ENCODE measurements at places on chromosomes 7 and 10.

DNA sequence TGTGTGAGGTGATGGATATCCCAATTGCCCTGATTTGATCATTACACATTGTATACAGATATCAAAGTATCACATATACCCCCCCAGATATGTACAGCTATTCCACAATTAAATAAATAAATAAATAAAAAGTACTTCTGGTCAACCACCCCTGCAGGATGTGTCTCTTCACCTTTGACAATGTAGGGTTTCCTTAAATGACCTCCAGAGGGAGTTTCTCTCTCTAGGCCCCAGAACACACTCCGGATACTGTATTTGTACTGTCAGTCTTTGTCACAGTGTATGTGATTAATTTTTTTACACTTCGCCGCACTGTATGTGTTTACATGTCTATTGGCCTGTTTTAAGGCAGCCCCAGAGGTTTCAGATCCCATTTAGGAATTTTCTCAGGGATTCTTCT lies 123.6 kb downstream of the ADCYAP1R1 start:
- no peak for DNase-seq

- no peak for DNase-seq
Observed at GRCh38 chr10:22086730-22087401, 83.3 kb upstream of the DNAJC1 start.

DNA sequence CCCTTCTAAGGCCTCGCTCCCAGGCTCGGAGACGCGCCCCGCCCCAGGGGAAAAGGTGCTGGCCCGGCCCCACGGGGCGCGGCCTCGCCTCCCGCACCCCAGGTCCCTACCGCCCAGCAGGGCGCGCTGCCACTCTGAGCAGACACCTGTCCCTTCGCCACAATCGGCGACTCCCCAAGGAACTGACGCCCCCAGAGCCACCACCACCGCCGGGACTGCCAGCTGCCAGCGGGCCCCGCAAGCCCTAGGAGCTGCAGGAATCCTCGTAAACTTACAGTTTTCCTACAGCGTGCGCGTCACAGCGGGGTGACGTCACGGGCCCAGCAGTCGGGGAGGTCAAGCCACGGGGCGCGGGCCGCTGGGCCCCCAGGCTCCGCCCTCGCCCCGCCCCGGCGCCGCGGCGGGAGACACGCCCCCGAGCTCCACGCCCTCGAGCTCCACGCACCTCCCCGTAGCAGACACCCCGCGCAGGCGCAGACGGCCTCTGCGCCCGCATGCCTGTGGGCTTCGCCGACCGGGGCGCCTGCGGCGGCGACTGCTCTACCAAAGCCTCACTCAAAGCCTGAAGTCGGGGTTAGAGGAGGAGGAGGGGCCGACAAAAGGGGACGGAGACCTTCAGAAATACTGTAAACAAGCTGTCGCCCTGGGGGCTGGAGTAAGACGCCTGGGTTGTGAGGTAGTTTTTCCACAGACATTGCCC lies at the start of gene ZNF438:
Gene ZNF438, minus strand, starts transcription at position 308 of the 700 bp plus-strand sequence. CDS start 154,831 bp downstream, outside the sequence.
- peak; percentile 92 for DNase-seq

- no peak for DNase-seq
Observed at GRCh38 chr10:112022196-112022595, 161.4 kb downstream of the GPAM start.

GRCh38 chr10:23358357-23358756 lies 13.8 kb upstream of the C10orf67 start:
- no peak for DNase-seq

GRCh38 chr7:155987681-155988235 lies 175.5 kb upstream of the SHH start:
- no peak for DNase-seq

DNA sequence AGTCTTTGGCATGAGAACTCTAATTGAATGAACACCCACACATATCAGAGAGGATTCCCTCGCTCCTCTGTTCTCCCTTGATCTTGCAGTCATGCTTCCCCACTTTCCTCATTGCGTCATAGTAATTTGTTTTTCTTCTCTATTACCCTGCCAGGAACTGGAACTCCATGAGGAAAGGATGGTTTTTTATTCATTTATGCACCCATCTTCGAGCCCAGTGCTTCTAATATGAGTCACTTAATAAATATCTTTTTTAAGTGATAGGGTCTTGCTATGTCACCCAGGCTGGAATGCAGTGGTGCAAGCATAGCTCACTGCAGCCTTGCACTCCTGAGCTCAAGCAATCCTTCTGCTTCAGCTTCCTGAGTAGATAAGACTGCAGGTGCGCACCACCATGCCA lies 83.5 kb downstream of the OTUD1 start:
- no peak for DNase-seq

GRCh38 chr10:44979281-44980191 lies 927 bp upstream of the DEPP1 start:
- DNase-seq: no peak

DNA sequence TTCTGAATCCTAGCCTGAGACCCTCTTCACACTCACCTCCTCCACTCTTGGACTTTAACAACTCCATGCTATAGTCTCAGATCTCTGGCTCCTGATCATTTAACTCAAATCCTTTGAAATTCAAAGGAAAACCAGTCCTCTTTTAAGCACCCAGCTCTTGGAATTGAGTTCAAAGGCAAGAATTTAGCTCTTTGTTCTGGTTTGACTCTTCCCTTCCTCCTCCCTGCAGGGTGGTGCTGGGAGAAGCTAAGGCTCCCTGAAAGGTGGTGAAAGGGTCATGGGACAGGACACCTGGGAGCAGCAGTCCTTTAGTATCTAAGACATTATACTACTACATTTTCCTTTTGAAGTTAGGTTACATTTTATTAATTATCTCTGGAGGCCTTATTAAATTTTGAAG lies 259.4 kb downstream of the CCSER2 start:
- DNase-seq: no peak

- DNase-seq: no peak
Observed at GRCh38 chr7:31126976-31127375, 74.9 kb downstream of the ADCYAP1R1 start.

DNA sequence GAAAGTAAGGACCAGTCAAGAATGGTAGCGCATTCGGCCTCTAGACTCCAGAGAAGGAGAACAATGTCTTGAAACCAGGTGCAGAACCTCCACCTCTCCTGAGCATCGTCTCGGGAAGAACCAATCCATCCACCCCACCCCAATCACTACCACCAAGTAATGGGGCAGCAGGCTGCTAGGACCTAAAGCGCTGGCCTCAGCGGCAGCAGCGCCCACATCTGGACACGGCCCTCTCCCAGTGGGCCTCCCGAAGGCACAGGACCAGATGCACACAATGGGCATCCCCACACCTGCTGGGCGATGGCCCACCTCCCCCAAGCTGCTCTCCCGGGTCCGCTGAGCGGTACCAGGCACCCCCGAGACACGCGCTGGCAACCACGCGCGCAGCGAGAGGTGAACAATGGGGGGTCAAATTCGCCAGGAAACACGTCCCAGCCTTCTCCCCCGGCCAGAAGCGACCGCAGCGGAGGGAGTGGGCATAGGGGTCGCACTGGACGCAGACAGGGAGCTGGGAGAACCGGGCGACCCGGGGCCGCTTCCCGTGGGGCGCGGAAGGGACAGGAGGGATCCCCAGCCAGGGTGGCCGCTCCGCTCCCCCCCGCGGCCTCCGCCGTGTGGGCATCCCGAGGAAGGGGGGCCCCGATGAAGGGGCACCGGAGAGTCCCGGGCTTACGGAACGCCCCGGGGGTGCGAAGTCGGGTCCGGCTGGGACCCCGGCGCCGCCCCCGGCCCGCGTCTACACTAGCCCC lies 506 bp downstream of the CTTNBP2 start:
- no peak for DNase-seq

- no peak for DNase-seq
Observed at GRCh38 chr7:84123965-84124547, 70.5 kb downstream of the SEMA3A start.

- no peak for DNase-seq
Observed at GRCh38 chr7:44392618-44393010, 67.2 kb upstream of the CAMK2B start.

- DNase-seq: no peak
Observed at GRCh38 chr7:116365797-116366196, 133.7 kb upstream of the CAV2 start.

- no peak for DNase-seq
Observed at GRCh38 chr10:45241865-45242520, 73.4 kb downstream of the OR13A1 start.

DNA sequence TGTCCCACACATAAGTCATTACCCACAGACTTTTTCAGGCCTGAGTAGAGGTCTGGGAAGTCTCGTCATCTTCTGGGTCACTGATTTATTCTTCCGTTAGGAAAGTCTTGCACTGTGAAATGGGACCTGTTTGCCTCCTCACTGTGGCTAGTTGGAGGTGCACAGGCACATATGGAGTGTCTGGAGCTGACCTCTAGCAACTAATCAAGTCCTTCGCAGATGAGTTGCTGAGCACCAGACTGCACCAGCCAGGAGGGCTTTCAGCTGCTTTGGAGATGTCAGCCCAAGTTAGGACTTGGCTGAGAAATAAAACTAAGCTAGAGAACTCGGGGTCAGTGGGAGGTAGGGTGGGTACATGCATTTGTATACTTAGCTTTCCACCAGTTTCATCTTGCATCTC lies 578.0 kb downstream of the GRID1 start:
- no peak for DNase-seq

DNA sequence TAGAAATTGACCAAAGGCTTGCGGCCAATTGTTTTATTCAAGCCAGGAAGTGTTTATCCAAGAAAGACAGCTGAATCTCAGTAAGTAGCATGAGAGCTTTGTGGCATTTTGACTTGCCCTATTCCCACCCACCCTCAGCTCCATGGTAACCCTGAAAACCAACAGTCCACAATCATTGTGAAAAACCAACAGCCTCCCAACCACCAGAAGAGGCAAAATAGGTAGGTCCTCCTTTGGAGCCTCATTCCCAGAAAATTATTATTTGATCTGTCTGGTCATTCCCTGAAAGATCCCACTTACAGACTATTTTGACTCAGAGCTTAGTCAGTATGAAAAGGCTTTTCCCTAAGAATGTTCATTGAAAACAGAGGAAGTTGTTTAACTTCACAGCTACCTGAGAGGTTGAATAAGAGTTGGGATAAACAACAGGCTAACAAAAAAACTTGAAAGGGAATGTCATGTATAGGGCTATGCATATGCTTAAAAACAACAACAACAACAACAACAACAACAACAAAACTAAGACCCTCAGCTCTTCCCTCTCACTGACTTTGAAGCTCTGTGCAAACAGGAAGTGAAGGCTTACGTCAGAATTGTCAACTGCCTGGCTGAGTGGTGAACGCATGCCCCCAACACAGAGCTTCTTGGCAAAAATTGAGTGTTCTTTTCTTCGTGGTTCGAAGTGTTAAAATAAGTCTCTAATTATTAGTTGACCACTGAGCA lies 11.2 kb downstream of the KPNA7 start:
- DNase-seq: no peak

- DNase-seq: no peak
Observed at GRCh38 chr10:62699148-62699547, 105.4 kb upstream of the ADO start.

GRCh38 chr10:100812978-100813377 lies 67.6 kb downstream of the PAX2 start:
- DNase-seq: no peak

DNA sequence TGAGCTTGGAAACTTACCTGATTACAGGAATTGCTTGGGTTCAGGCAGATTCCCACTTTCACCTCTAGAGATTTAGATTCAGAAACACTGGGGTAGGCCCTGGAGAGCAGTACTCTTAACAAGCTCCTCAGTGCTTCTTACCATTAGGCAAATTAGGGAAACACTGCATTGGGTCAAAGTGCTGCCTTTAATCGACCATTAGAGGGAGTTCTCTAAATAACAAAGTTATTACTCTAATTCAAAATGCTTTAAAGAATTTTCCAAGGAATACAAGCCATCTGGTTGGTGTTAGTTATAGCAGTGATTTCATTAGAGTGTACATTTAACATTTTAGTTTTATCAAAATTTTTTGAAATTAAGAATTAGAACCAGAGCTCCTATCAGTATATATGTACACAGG lies 324.5 kb downstream of the GFRA1 start:
- DNase-seq: no peak

- no peak for DNase-seq
Observed at GRCh38 chr7:22607180-22607579, 107.2 kb upstream of the STEAP1B start.

- no peak for DNase-seq
Observed at GRCh38 chr7:100602889-100603725, 944 bp downstream of the PCOLCE start.

- DNase-seq: no peak
Observed at GRCh38 chr7:26097837-26098668, 53.9 kb upstream of the NFE2L3 start.

DNA sequence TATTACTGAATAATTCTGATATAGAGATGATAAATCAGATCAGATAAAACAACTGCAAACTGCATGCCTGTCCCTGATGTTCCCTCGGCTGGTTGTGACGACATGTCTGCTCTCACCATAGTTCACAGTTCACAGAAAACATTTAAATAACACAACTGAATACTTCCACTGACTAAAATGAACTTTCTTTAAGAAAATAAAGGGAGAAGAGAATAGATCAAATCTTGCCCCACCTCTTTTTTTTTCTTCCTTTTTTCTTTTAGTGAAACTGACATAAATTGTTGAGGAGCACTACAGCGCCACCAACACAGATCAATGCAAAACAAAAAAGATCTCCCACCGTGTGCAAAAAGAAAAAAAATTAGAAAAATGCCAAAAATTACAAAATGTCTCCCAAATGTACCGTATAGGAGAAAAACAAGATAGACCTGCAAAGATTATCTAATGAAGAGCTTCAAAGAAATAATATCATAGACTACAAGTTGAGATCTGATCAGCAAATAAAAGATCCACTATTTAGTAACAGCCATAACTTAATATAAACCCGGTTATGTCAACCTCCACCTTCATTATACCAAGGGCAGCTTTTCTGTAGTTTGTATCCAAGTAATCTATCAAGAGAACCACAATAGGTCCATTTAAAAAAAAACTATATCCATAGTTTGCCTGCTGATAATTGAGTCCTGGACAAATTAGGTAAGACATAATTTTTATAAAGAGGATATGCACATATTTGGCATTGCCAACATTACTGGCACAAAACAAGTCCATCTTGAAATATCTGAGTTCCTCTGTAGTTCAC lies 30.7 kb upstream of the EPC1 start:
- no peak for DNase-seq

DNA sequence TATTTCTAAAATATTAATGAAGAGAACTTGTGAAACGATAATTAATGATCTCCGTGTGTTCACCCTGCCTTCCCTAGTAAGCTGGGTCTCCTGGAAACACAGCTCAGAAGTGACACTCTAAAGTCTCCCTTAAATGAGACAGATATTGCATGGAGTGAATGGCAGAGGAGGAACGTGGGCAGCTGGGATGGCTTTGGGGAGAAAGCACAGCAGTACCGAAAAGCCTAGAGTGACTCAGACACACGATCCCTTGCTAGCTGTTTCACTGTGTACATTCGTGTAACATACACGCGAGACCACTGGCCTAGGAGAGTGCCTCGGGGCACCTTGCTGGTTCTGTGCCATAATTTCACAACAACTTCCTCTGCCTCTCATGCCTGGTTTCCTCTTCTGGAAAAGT lies 199.9 kb upstream of the TCERG1L start:
- DNase-seq: no peak

DNA sequence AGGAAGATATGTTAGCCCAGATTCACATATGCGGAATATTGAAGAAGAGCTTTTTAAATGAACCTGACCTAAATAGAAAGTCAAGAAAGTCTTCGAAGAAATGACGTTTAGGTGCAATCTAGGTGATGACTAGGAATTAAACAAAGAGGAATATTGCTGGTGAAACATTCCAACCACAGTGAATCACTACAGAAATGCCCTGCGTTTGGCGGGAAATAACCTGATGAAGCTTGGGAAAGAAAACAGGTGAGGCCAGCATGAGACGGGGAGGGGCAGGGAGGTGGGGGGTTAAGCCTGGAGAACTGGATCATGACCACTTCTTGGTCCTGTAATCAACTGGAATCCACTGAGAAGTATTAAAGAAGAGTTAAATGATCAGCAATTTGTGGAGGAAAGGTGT lies 299.4 kb upstream of the VSTM2A start:
- DNase-seq: no peak
